ENCODE measurements at places on chromosomes 6 and 20. TPM values are rescaled to one million over a fixed set of nuclear protein-coding genes. Genes with fewer than 3 reads are reported as not detected.

CCN2 gene
- not detected for total RNA-seq

DNA sequence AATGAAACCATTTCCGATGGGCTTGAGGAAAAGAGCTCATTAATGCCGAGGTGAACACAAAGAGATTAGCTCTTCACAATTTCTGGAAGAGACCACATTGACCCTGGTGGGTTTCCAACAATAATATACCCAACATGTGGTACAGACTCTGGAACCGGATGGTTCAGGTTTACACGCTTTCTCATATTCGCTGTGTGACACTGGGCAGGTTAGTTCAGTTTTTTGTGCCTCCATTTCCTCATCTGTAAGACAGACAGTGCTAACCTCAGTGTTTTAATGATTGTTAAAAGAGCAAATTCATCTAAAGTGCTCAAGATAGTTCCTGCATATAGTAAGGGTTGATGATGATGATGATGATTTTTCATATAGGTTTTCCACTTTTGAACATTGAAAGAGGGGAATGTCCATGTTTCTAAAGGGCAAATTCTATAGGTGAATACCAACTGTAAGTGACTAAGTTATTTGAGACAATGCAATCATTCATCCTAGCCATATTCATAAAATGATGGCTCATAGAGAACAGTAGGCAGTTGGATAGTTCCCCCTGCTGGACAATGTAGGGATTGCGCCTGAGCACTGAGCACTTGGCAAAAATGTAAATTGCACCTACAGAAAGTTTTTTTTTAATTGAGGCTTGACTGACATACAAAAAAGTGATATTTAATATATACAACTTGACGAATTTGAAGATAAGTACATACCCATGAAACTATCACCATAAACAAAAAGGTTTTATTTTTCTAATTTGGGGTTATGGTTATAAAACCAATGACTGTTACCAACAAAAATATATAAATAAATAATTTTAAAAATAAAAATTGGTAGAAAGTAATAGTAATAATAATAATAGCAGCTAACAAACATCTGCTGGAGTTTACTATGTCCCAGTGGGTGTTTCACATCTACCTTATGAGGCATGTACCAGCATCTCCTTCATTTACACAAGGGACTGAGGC lies 2.1 kb upstream of the PERP start:
- DNase-seq = peak; percentile 71

- DNase-seq = no peak
Observed at GRCh38 chr6:125050663-125051318, 88.6 kb downstream of the RNF217 start.

EYS gene
- total RNA-seq = not detected

GRCh38 chr6:156517088-156517487 lies 260.1 kb upstream of the ARID1B start:
- DNase-seq = no peak

GRCh38 chr6:95648636-95649035 lies 71.3 kb downstream of the MANEA start:
- no peak for DNase-seq

DNA sequence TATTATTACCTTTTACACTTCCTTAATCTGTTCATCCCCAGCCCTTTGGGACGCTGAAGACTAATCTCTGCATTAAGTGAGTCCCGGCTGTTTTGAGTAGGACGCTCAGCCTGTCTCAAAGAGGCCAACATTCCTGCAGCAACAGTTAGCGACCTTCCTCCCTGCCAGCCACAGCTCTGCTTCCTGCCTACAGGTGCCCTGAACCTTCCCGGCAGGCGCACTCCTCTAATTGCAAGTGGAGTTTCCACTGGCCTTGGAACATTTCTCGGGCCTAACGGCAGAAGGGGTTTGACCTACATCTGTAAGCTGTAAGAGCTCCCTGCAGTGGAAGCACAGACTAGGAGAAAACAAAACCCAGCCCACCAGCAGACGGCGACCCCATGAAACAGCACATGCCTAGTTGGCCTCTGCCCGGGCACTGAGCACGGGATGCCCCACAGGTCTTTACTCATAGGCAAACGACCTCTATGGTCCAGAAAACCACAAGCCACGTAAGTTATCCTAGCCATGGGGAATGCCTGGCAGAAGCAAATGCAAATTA lies 137.9 kb downstream of the DTNBP1 start:
- no peak for DNase-seq

- DNase-seq = no peak
Observed at GRCh38 chr6:11262242-11262641, 29.8 kb upstream of the NEDD9 start.

GRCh38 chr6:145863366-145863765 lies 48.8 kb upstream of the FBXO30 start:
- no peak for DNase-seq

DNA sequence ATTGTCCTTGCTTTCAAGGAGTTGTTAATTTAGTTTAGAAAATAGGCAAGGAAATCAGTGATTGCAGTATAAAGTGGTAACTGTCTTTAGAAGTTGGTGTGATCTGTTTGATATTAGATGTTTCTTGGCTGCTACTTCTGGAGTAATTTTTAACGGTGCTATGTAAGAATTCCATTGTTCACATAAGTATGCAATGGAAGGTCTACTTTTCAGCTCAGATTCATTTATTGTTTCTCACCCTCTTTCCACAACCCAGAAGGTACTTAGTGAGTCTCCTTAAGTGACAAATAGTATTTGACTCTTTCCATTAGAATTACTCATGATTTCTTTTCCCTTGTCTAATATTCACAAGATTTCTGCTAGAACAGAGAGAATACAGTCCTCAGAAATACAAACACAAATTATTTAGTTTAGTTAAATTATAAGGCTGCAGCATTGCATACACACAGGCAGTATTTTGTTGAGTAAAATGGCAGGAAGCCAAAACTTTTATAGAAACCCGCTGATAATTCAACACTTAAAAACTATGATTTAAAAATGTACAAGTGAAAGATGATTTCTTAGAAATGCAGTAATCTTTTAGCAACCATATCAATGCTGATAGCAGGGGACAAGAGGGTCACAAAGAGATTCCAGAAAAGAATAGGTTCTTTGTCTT lies 554.3 kb downstream of the CD109 start:
- DNase-seq = no peak

DNA sequence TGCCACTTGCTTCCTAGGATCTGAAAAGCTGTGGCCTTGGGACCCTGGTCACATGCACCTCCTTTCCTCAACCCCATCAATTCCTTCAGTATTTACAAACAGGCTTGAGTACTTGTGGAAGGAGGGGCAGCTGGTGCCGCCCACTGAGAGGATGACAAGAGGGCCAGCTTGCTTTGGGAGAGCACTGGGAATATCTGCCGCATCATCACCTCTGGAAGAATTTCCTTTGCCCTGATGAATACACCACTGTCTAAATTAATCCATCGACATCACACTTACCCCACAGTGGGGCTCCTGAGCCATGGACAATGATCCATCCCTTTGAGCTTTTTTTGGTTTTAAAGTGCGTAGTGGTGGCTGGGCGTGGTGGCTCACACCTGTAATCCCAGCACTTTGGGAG lies 25.9 kb downstream of the TBC1D20 start:
- no peak for DNase-seq

EGFL8 gene
- 19.6 TPM for total RNA-seq

GRCh38 chr6:137749696-137750211 lies 117.3 kb upstream of the TNFAIP3 start:
- no peak for DNase-seq

- no peak for DNase-seq
Observed at GRCh38 chr20:58765780-58766179, 73.2 kb downstream of the NPEPL1 start.

ADGRG6 gene
- 0.91 TPM for total RNA-seq

DNA sequence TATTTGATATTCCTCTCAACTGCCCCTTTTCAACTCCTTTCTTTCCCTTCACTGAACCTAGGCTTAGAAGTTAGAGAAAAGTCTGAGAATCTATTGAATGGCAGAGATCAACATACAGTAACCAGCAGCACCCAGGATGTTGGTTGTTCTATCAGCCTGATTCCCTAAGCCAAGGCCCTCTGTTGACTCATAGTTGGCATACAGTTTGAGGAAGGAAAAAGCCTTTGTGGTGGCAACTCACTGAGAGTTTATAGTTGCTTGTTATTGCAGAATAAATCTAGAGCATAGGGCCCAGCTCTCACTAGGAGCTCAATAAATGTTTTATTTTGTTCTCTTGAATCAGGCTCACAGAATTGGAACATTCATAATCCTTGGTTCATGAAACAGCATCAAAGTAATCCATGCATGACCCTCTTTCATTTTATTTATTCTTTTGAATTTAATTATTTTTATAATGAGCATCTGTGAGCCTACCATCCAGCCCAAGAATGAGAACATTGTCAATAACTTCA lies 119.1 kb upstream of the ADGRF1 start:
- no peak for DNase-seq

DNA sequence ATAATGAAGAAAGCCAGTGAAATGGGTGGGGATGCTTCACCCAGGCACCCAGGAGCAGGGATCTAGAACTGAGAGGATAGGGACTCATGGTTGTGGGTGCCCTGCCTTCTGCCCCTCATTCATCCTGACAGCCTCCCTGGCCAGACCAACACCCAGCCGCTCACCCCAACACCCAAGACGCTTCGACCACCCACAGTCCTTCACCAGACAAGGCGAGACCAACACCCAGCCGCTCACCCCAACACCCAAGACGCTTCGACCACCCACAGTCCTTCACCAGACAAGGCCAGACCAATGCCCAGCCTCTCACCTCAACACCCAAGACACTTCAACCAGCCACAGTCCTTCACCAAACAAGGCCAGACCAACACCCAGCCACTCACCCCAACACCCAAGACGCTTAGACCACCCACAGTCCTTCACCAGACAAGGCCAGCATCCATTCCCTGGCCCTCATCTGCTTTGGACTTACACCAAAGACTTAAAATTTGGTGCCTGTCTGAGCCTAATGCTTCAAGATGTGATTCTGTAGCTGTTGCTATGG lies 131.5 kb downstream of the ANKRD60 start:
- no peak for DNase-seq

GRCh38 chr6:144395014-144395413 lies 109.9 kb downstream of the UTRN start:
- no peak for DNase-seq

- peak; percentile 63 for DNase-seq
Observed at GRCh38 chr20:34215711-34216381, 25.4 kb upstream of the ASIP start.

DUSP15 gene
- not detected for total RNA-seq

All from activated naive CD8-positive, alpha-beta T cell treated with anti-CD3 and anti-CD28 coated beads, Interleukin-2, amount 10 ng/mL, durations not matched to agents 7 days and 5 days (primary cell).